Left lobe of liver (tissue), 2 donors: ENCODE measurements at places on chromosomes 7 and 10. TPM values are rescaled to one million over a fixed set of nuclear protein-coding genes. Genes with fewer than 3 reads are reported as not detected.

The SPDYE2 gene
- not detected for total RNA-seq

The SSC4D gene
- 2.5 TPM for total RNA-seq

DNA sequence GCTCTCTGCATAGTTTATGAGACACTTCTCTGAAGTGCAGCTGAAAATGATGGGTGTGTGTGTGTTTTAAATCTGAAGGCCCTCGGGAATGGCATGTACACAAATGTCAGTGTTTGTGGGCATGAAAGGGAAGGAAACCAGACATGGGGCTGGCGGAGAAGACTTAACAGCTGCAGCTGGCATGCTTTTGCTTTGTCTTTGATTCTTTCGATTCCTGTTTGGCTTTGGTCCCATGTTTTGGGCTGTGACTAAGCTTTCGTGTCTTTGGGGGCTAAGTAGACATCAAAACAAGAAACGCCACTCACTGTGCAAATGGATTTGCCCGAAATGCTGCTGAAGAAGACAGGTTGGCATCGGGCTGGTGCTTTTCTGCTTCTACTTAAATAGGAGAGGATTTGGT lies 179.3 kb downstream of the PFKFB3 start:
- DNase-seq, result peak; percentile 33

DNA sequence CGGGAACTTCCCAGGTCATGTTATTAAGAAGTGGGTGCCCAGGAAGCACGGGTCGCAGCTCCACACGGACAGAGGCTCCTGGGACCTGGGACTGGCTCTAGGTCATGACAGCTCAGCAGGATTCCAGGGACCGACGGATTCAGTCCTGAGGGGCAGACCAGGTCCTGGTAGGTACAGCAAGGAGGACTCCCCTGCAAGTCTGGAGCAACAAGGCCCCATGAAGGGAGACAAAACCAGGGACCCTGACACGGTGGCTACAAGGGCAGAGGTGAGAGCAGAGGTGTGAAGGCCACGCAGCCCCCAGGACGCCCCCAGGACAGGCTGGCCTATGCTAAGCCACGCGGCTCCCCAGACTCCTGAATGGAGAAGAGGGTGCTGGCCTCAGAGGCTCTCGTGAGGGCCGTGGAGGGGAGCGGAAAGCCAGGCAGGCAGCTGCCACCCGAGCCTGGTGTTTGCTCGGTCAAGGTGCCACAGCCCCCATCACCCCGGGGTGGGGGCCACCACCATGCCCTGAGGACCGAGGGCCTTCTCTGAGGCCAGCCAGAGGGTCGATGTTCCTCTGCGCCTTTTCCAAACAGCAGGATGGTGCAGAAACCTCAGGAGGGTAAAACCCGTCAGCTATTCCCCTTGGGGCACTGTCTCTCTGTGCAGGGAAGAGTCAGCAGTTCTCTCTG lies 348.9 kb downstream of the PTPRN2 start:
- DNase-seq, result no peak

GRCh38 chr7:6655636-6656385 lies 18.7 kb downstream of the ZNF316 start:
- DNase-seq, result no peak

DNA sequence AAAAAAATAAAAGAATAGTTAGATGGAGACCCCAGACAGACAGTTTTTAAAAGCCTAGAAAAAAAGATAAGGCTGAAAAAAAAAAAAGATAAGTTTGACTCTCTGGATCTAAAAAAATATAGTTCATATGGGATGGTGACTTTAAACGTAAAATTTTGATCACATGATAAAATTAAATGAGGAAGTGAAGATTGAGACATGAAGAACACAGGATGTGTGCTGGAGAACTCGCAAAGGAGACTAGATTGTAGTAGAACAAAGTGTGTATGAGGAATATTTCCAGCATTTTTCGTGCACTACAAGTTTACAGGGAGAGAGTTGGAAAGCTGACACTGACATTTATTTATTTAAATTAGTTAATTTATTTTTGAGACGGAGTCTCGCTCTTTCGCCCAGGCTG lies 286.4 kb downstream of the PRPF18 start:
- DNase-seq, result no peak

GRCh38 chr7:64180989-64181388 lies 26.0 kb upstream of the ZNF735 start:
- no peak for DNase-seq

GRCh38 chr10:56317603-56318002 lies 43.5 kb downstream of the ZWINT start:
- no peak for DNase-seq

GRCh38 chr7:135143885-135144668 lies 3.8 kb upstream of the TMEM140 start:
- DNase-seq, result no peak

GRCh38 chr7:154911862-154912455 lies 91.0 kb downstream of the PAXIP1 start:
- no peak for DNase-seq

DNA sequence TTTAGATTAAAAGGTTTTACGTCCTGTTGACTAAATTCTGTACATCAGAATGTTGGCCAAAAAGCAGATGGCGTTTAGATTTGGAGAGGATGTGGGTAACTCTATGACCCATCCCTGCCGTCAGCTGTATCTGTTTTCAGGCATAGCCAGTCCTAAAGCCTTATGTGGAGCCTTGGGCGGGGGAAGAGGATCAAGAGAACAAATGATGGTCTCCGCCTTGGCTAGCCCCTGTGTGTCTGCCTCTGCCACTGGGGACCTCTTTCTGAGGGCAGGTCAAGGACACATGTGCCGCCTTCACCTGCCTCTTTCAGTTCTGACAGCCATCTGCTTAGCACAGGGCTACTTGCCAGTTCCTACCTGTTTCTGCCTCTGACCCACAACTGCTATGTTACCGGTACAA lies 24.1 kb downstream of the PDSS1 start:
- DNase-seq, result no peak

- DNase-seq, result no peak
Measured at GRCh38 chr10:14918964-14919363, 34.9 kb downstream of the DCLRE1C start.

DNA sequence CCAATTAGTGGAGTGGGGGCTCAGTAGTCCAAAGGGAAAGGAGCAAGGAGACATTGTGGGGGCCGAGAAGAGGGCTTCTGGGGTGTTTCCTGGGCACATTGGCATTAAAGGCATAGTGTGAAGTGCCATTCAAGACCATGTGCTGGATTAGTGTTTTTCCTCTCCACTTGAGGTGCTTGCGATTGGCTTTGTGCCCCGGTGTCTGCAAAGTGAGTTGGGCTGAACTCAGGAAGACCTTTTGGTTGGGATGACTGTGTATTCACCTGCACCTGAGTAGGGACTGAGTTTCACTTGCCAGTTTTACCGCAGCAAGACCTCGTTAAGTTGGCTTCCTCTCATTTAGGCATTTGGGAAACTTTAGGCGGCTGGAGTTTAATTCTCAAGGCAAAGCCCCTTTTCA lies 73.0 kb downstream of the TCF7L2 start:
- peak; percentile 55 for DNase-seq

DNA sequence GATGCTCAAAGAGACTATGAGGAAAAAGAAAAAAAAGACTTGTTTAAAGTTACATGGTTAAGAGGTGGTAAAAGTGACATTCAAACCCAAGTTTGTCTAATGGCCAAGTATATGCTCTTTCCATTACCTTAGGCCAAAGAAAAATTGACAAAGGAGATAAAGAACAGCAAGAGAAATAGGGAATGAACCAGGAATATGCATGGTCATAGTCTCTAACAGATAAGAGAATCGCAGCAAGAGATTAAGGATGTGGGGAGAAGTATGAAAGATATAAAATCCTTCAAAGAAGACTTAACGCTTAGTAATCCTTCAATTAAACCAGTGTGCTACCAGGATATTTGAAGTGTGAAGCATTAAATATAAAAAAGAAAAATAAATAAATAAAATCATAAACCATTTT lies 23.2 kb upstream of the LRRN3 start:
- no peak for DNase-seq

GRCh38 chr7:26081638-26082037 lies 70.4 kb upstream of the NFE2L3 start:
- DNase-seq, result no peak

DNA sequence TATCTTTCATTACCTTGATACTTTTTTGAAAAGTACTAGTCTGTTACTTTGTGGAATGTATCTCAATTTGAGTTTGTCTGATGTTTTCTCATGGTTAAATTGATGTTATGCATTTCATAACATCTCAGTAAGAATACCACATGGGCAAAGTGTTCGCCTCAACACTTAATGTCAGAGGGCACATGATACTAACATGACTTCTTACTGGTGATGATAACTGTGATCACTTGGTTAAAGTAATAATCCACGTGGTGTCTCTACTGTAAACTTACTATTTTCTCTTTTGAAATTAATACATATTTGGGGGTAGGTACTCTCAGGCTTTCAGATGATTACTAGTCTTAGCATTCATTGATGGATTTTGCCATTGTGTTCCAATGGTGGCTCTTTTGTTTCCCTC lies 2.2 kb downstream of the SDHAF3 start:
- DNase-seq, result no peak

GRCh38 chr7:122552769-122553168 lies 146.1 kb downstream of the RNF133 start:
- no peak for DNase-seq

GRCh38 chr7:17680026-17680425 lies 260.3 kb downstream of the SNX13 start:
- DNase-seq, result no peak
